ENCODE measurements at places on chromosomes 7 and 10. TPM values are rescaled to one million over a fixed set of nuclear protein-coding genes. Genes with fewer than 3 reads are reported as not detected.

Gene ABCC2
- total RNA-seq, result 0.17 TPM

Gene NCF1
- not detected for total RNA-seq

Gene PAPOLB
- not detected for total RNA-seq

Gene LLCFC1
- not detected for total RNA-seq

Gene CFAP46
- 3.9 TPM for total RNA-seq

Gene GALNT17
- under 0.01 TPM for total RNA-seq

Gene ACSL5
- total RNA-seq, result 0.30 TPM

Gene NXPH1
- not detected for total RNA-seq

Gene PROSER2
- 4.7 TPM for total RNA-seq

Gene TFEC
- not detected for total RNA-seq

Gene ELMO1
- total RNA-seq, result 1.6 TPM

Gene ITIH5
- 0.67 TPM for total RNA-seq

Gene SORCS1
- total RNA-seq, result under 0.01 TPM

Gene GPNMB
- total RNA-seq, result 13.8 TPM

Gene MKX
- total RNA-seq, result 1.2 TPM

Gene NYAP1
- total RNA-seq, result 1.8 TPM

Gene ZNF488
- 0.45 TPM for total RNA-seq

Gene PIK3CG
- total RNA-seq, result not detected

Gene WAPL
- total RNA-seq, result 15.5 TPM

Gene MARVELD1
- total RNA-seq, result 44.9 TPM

Gene CALML5
- total RNA-seq, result not detected

Gene SYNPO2L
- under 0.01 TPM for total RNA-seq

Gene AKR1C1
- 28.4 TPM for total RNA-seq

Gene SCD
- 820 TPM for total RNA-seq

Gene SH2D4B
- not detected for total RNA-seq

Gene JAZF1
- total RNA-seq, result 4.9 TPM

Gene RELN
- total RNA-seq, result 1.3 TPM

Gene CPVL
- total RNA-seq, result not detected

Gene FRMPD2
- total RNA-seq, result not detected

Gene IFIT1B
- total RNA-seq, result not detected

Gene PTF1A
- total RNA-seq, result not detected

Gene TMEM270
- not detected for total RNA-seq

Gene KDM7A
- total RNA-seq, result 0.67 TPM

Gene ADCYAP1R1
- not detected for total RNA-seq

Gene UCMA
- total RNA-seq, result not detected

Gene PLAC9
- total RNA-seq, result 23.6 TPM

Gene PIK3AP1
- total RNA-seq, result not detected

Gene IL6
- total RNA-seq, result 1.0 TPM

Gene VPS37D
- total RNA-seq, result 1.8 TPM

Gene CCNJ
- total RNA-seq, result 4.2 TPM

Gene NAT16
- 0.15 TPM for total RNA-seq

Gene NEUROD6
- not detected for total RNA-seq

Gene TRIP6
- 76.3 TPM for total RNA-seq

Gene PAOX
- total RNA-seq, result 4.4 TPM

Gene HTR5A
- total RNA-seq, result not detected

Gene HOXA7
- total RNA-seq, result 4.2 TPM

Gene INSYN2A
- total RNA-seq, result 0.50 TPM

Gene PRPS1L1
- not detected for total RNA-seq

Gene STOX1
- total RNA-seq, result 0.15 TPM

All from bronchus fibroblast of lung (primary cell).